ENCODE measurements at places on chromosomes 1 and 21.
A peak's percentile ranks its signal among the peaks of the same experiment; 100 is the strongest.

GRCh38 chr21:41744028-41744930 lies 22.6 kb downstream of the RIPK4 start:
- no peak for DNase-seq

GRCh38 chr1:212007886-212008285 lies 27.5 kb downstream of the INTS7 start:
- DNase-seq, result no peak

DNA sequence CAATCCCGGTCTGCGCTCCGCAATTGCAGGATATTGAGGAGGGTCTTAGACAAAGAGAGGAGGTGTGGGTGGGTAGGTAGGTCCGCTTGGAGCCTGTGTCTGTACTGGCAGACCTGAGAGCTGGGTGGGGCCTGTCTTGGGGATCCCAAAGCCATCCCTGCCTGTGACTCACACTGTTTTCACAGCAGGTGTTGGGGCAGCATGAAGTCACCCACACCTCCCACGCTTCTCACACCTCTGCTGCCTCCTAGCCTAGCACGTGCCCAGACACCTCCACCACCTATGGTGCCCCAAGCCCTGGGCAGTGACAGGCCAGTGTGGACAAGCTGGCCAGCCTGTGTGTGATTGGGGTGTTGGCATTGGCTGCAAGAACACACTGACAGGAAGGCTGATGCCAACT lies 65.7 kb upstream of the ECE1 start:
- DNase-seq, result no peak

DNA sequence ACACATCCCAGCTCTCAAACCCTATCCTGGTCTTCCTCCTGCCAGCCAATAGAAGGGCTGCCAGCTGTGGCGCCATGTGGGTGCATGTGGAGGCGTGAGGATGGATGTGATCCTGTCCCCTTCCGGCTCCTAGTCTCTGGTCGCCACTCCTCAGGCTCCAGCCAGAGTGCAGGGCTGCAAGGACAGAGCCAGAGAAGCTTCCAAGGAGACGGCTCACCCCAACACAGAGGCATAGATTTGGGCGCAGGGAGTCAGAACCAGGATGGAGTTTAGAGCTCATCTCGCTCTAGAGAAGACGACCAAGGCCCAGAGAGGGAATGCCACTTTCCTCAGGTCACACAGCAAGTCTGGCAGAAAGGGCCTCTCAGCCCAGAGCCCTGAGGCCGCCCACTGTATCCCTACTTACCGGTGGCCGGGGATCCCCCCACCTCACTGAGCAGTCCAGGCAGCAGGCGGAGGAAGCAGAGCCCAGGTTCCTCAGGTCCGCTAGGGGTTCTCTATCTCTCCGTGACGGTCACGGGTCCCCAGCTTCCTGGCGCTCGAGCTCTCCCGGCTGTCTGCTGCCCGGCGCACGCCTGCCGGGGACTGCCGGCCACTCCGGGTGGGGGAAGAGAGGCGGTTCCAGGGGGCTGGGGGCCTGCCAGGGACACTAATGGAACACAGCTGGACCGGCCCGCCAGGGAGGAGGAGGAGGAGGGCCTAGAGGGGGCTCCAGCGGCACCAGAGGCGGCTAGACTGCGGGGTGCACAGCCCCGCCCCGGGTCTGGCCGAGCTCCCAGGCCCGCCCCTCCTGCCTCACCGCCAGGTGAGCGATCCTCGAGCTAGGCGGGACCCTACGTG lies at the start of gene COL16A1:
TSS of gene COL16A1 (minus strand) at position 587 of the 840 bp plus-strand sequence. CDS start 1,824 bp downstream, outside the sequence.
- no peak for DNase-seq

DNA sequence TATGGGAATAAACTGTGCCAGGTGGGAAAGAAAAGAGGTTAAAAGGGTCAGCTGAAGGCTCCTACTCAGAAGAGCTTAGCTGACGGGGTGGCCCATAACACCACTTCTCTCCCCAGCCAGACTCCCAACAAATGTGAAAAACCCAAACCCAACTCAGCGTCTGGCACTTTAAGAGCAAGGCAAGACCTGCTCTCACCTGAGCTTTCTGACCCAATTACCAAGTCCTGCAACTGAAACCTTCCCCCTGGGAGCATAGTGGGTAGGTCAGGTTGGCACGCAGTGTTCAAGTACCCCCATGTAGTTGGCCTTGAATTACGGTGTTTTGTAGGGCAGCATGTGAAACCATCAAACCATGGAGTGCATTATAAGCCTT lies 3.2 kb downstream of the IRF6 start:
- DNase-seq, result no peak

DNA sequence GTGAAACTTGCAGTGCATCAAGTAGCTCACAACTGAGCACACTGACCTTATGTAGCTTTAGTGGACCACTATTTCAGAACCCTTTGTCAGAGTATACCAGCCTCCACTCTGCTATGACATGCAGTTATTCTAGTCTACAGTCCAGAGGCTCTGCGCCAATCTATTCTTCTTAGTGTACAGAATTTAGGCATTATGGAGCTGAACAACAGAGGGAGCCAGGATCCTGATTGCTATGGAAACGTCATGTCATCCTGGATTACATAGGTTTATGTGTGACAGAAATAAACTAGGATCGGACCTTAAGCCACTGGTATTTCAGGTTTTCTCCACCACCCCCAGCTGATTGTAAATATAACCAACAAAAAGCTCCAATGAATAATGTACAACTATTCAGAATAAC lies 48.1 kb upstream of the EEIG2 start:
- no peak for DNase-seq

- DNase-seq, result no peak
Measured at GRCh38 chr1:83516369-83516768, 482.6 kb downstream of the TTLL7 start.

DNA sequence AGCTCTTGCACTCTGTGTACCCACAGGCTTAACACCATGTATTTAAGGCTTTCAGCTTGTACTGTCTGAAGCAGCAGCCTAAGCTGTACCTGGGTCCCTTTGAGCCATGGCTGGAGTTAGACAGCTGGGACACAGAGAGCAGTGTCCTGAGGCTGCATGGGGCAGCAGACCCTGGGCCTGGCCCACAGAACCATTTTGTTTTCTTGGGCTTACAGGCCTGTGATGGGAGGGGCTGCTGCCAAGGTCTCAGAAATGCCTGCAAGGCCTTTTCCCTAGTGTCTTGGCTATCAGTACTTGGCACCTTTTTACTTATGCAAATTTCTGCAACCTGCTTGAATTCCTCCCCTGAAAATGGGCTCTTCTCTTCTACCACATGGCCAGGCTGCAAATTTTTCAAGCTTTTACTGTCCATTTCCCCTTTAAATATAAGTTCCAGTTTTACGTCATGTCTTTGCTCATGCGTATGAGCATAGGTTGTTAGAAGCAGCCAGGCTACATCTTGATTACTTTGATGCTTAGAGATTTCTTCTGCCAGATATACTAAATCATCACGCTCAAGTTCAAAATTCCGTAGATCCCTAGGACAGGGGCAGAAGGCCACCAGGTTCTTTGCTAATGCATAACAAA lies 143.9 kb downstream of the CLEC20A start:
- no peak for DNase-seq

DNA sequence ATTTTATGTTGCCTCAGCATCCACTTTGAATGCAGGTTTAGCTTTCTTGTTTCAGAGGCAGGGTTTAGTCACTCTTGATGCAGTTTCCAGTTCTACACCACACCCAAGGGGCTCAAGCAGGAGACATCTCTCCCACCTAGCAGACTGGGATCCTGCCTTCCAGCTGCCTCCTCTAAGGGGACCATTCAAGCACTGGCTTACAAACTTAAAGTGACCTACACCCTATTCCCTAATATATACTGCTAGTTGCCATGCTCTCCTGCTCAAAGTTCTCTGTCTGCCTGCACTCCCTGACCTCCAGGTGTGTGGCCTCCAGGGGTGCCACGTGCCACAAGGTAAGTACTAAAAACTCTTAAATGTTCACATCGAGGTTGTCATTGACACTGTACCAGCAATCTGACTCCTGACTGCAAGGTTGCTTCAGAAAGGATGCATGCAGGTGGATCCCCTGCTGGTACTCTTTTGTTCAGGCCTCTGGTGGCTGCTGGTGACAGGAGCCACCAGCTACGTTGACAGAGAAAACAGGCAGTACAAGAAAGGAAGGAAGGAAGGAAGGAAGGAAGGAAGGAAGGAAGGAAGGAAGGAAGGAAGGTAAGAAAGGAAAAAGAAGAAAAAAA lies 185.9 kb downstream of the COQ8A start:
- no peak for DNase-seq

DNA sequence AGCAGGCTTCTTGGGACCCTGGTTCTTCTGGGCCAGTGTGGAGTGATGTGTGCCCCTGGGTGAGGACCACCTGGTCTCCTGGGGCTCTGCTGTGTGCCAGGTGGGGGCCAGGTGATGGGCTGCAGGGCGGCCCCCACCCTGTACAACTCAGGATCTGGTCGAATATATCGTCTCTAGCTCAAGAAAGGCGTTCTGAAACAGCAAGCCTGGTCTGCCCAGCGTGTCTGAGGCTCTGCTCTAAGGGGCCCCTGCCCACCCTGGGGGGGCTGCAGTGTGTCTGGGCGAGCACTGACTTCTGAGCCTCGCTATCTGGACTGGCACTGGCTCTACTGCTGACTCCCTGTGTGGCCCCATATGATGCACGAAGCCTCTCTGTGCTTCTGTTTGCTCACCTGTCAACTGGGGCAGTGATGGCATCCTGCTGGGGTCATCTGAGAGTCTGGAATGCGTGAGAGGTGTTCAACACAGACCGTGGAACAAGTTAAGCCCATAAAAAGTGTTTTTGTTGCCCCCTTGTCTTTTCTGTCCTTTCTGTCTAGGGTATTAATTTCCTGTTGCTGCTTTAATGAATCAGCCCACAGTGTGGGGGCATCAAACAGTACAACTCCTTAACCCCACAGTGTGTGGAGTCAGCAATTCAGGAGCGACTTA lies 56.0 kb upstream of the TRAPPC10 start:
- DNase-seq, result no peak

DNA sequence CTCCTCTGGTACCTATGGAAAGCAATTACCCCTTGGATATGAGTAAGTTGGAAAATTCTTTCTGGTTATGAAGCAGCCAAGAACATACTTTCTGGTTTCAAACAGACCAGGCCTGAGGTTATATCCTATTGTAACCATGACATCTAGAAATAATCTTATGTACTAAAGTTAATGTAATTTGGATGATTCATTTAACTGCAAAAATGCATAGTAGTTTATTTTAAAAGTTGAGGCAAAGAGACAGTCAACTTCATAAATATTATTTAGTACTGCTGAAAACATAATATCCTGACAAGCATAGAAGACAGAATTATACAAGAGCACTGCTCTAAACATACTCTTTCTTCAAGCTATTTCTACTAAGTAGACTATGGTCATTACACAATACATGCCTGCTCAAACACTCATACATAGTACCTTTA lies 25.5 kb downstream of the ODF2L start:
- no peak for DNase-seq

DNA sequence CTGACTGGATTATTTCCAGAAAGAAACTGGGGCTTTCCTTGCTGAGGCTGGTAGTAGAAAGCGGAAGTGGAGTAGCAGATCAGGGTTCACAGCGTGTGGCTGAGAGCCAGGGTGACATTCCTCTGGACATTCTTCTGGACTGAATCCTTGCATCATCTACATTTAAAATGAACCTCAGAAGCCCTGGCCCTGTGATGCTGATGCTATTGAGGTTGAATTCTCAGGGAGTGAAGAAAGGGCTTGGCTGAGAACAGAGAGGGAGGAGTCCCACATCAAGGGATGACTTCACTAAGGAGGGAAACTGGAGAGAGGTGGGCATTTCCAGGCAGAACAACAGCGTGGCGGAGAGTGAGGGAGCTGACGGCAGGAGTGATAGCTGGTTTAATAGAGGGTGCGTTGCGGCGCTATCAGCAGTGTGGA lies 102.3 kb upstream of the LMO4 start:
- no peak for DNase-seq

GRCh38 chr1:200887772-200888348 lies 6.8 kb upstream of the INAVA start:
- no peak for DNase-seq

DNA sequence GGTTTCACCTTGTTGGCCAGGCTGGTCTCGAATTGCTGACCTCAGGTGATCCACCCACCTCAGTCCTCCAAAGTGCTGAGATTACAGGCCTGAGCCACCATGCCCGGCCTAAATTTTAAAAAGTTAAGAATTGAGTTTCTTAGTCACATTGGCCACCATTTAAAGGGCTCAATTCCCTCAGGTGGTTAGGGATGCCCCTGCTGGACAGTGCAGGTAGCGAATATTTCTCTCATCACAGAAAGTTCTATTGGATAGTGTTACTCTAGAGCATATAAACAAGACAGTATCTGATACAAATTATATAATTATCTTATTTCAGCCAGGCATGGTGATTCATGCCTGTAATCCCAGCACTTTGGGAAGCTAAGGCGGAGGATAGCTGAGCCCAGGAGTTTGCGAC lies 320.2 kb downstream of the ZP4 start:
- DNase-seq, result no peak

DNA sequence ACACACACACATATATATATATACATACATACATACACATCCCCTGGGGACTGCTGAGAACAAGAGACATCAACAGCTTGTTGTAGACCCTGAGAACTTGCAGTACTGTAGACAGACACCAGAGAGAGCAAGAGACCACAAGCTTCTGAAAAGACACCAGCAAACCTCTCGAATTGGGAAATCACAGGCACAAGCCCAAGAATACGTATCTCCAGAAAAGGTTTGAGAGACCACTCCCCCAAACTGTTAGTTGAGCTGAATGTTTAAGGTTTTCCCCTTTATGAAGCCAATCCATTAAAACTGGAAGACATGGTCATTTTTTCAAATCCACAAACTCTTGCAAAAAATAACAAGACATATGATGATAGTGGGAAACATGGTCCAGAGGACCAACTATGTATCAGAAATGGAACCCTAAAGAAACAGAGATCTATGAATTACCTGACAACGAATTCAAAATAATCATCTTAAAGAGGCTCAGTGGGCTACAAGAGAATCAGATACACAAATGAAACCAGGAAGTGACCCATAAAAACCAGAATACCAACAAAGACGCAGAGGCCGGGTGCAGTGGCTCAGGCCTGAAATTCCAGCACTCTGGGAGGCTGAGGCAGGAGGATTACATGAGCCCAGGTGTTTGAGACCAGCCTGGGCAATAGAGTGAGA lies 45.1 kb downstream of the SLC2A1 start:
- no peak for DNase-seq

- no peak for DNase-seq
Measured at GRCh38 chr1:53183095-53183990, 13.3 kb upstream of the CPT2 start.

- DNase-seq, result no peak
Measured at GRCh38 chr1:82762829-82763532, 962.2 kb downstream of the ADGRL2 start.

DNA sequence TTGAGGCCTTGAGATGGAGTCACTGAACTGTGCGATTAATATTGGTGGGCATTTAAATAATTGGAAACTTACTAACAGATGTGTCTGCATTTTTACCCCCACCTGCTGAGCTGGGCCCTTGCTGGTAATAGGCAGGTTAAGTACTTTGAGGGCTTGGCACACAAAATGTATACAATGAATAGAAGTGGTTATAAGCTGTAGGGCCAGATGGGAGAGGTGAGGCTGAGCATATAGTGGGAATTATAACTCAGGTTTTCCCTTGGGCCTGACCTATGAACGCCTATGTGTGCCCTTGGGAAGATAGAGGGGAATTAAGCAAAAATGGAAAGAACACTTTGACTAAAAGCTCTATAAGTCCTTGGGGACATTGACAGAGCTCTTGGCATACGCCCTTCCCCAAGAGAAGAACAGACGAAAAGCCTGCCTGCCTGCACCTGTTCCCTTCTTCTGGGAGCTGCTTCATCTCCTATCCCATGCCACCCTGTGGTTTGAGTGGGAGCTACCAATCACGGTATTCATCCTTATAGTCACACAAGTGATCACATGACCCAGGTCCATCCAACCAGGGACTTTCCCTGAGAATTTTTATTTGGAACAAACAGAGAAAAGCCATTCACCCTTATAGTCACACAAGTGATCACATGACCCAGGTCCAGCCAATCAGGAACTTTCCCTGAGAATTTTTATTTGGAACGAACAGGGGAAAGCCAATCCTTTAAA lies 260.7 kb upstream of the CSF3R start:
- DNase-seq, result peak; percentile 42
